ENCODE measurements at places on chromosomes 6 and 20.

GRCh38 chr6:34757687-34758274, 476 bp downstream of the SNRPC start:
- no peak for DNase-seq

DNA sequence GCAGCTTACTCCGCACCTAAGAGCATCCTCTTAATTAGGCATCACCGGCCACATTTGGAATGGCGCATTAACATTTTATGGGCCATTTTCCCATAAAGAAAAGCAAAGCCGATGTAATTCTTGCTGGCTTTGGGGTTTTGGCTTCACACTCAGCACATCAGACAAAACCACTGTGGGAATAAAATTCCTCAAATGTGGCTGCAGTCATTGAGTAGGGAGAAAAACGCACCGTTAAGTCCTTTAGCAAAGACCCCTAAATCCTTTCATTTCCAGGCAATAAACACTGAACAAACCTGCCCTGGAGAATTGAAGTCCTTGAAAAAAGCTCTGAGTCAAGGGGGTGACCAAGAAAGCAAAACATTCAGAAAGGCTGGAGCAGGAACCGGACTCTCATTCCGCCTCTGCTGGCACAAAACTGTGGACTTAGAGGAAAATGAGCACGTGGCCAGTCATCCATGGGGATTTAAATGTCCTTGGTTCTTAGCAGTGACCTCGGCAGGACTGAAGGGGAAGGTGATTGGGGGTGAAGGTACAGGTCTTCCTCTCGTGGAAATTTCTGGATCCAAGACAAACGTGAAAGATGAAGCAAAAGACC, 102.9 kb downstream of the CDH4 start:
- DNase-seq: no peak

DNA sequence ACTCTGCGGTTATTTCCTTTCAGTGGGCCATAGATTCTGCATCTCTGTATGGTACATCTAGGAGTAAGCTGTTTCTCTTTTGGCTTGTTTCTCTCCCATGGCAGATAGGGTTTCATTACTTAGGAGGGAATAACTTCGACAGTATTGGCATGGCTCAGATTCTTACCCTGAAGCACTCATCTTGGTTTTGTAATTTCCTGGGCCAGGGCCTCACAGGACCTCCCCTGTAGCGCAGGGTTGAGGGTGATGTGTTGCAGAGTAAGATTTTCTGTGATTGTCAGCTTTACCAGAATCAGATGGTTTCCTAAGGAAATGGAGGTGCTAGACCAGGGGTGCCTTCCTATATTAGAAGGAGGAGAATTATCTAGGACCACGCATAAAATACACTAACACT, 78.3 kb downstream of the STXBP5 start:
- DNase-seq: no peak

GRCh38 chr6:89002523-89002922, 39.1 kb upstream of the RNGTT start:
- no peak for DNase-seq

Measured in T-helper 9 cell (primary cell).